Stimulated activated naive CD8-positive, alpha-beta T cell treated with anti-CD3 and anti-CD28 coated beads, Interleukin-15, amount 100 ng/mL, for 72 hours (primary cell): ENCODE measurements at places on chromosomes 13 and 19.

DNA sequence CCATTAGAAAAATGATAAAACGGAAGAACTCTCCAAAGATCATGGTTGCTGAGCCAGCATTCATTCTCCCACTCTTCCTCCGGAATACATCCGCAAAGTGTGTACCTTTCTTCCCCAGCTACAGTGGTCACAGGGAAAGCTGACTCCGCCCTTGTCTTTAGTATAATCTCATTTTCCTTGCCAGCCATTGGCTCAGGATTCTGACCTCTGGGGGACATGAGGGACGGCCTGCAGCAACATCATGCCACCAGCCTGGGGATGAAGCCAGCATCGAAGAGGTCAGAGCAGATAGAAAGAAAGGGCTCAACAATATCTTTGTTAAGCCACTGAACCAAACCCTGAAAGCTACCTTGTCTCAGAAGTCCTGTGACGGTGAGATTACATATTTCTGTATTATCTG is 46.3 kb upstream of the TPP2 start:
- no peak for DNase-seq

GRCh38 chr13:77176350-77176749 is 149.4 kb upstream of the FBXL3 start:
- no peak for DNase-seq

- no peak for DNase-seq
Observed at GRCh38 chr19:17023805-17024204, 2.8 kb downstream of the CPAMD8 start.

DNA sequence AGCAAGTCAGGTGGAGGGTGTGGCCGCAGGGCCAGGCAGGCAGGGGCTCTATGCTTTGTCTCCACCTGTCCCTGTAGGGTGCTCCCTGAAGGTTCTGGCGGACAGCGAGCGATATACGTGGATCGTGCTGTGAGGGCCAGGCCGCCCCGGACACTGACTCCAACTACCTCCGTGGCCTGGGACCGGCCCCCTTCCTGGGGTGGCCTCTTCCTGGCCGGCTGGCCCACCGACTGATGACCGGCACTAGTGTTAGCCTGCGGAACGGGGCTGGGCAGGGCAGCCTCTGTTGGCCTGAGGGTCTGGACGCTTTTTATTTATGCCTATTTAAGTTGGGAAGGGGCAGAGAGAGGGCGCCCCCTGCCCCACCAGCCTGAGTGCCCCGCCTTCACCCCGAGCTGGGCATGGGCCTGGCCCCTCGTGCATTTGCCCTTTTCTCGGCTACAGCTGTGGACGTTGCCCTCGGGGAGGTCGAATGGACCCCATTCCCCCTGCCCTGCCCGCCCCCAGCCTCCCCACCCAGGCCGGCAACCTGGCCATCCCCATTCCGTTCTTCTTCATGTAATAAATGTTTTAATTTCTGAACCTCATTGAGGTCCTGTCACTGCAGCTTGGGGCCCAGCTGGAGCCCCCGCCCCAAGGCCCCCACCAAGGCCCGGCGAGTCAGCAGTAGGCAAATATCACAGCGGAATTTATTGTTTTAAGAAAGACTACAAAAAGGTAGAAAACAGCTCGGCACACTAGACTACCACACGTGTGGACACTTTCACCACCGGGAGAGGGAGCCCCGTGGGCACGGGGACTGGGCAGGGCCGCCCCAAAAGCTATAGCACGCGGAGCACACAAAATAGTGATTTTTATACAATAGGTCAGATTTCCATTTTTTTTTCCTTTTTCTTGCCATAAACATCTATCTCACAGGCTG is 8.8 kb downstream of the DCAF15 start:
- DNase-seq, result no peak

- DNase-seq, result no peak
Observed at GRCh38 chr13:100537486-100537885, 51.1 kb downstream of the GGACT start.

DNA sequence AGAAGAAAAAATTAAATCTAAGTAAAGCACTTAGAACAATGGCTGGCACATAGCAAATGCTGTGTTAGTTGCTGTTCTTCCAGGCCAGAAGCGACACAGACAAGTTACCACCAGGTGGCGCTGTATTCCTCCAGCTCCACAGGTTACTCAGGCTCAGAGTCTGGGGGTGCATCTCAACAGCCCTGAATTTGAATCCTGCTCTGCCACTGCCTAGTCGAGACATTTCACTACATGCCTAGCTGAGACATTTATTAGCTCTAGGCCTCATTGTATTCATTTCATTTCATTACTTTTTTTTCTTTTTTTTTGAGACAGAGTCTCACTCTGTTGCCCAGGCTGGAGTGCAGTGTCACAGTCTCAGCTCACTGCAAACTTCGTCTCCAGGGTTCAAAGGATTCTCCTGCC is 16.4 kb upstream of the CYP2B6 start:
- DNase-seq, result peak; percentile 70

DNA sequence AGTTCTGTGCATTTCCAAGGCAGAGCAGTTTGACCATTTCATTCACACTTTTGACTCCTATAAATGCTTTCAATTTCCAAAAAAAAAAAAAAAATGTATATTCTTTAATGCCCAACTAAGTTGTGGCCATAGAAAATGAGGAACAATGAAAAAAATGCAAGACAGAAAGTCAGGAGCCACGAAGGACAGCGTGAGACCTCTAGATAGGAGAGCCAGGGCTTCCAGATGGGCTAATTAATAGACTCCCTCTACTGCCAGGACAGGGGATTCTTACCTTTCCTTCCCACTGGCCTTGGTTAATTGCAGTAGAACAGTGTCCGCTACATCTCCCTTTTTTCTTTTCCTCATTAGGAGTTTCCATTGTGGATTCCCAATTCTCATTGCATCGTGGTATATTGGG is 8.6 kb downstream of the FPR3 start:
- no peak for DNase-seq

GRCh38 chr19:40465025-40465556 is 454 bp downstream of the BLVRB start:
- no peak for DNase-seq

DNA sequence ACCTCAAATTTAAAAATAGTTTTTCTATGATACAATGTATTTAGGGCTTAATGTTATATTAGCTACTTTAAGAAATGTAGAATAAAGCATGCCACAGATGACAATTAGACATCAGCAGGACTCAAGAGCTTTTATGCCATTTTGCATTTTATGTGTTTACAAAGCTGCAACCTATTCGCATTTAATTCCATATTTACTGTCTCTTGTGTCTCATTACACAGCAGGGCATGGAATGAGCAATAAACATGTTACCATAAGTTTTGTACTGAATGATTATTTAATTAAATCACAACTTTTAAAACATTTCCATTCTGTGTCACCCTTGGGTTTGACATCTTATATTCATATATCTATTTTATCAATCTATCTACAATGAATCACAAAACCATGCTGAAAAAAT is 1756.9 kb downstream of the PCDH9 start:
- no peak for DNase-seq

DNA sequence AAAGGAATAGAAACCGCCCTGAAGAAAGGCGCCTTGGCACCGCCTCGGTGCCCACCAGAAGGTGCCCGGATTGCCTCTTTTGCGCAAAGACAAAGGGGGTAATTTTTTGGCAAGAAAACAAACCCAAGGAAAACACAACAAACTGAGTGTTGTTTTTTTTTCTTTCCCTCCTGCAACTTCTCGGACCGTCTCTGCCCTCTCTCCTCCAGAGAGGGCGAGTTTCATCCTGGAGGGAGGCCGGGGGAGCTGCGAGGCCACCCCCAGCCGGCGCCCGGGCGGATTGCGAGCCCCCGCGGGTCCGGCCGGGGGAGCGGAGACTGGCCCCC is 2.3 kb downstream of the ZNF536 start:
- DNase-seq, result no peak

GRCh38 chr19:57465680-57466381 is 8.9 kb upstream of the VN1R1 start:
- DNase-seq, result peak; percentile 39

GRCh38 chr13:30126903-30127428 is 180.4 kb downstream of the KATNAL1 start:
- DNase-seq, result no peak

- no peak for DNase-seq
Observed at GRCh38 chr19:29700498-29700897, 14.6 kb downstream of the C19orf12 start.

- no peak for DNase-seq
Observed at GRCh38 chr13:113969973-113970611, 3.8 kb downstream of the C13orf46 start.

DNA sequence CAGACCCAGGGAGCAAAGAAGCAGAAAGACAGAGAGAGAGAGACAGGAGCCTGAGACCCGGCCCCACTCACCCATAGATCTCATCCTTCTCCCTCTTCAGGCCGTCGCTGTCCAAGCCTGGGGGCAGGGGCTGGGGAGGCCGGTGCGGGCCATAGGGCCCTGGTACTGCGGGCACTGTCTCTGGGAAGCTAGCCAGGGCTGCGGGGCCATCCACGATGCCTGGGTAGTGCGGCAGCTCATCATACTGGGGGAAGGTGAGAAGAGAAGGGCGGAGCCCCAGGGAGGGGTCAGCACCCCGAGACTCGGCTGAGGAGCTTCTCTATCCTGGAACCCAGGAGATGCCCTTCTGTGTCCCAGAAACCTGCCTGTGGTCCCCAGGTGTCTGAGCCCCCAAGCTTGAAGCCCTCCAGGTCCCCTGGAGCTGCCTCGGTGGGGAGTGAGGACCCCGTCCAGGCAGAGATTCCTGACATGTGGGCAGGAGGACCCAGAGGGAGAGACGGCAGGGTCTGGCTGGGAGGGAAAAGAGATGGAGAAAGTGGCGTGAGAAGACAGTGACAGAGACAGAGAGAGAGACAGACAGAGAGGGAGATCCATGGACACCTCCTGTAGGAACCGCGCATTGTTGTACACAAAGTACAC is 2.1 kb downstream of the MEIS3 start:
- no peak for DNase-seq

GRCh38 chr19:1052349-1052975 is 12.6 kb downstream of the ABCA7 start:
- DNase-seq, result no peak

DNA sequence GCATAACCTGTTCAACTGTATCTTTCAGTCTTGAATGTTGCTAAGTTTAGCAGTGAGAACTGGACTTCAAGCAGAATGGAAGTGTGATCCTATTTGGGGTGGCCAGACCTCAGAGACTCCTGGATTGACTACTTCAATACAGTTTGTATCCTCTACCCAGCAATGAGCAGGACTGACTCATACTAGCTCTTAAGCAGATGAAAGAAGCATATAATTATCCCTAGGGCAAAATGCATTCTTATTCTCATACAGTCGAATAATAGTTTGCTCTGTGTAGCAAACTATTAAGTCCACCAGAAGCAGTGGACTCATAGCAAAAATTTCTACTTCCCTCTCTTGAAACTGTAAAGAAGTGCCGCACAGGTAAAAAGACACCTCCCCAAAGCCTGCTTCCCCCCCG is 46.4 kb upstream of the FAM216B start:
- no peak for DNase-seq

- no peak for DNase-seq
Observed at GRCh38 chr13:102277286-102277685, 124.6 kb downstream of the FGF14 start.

DNA sequence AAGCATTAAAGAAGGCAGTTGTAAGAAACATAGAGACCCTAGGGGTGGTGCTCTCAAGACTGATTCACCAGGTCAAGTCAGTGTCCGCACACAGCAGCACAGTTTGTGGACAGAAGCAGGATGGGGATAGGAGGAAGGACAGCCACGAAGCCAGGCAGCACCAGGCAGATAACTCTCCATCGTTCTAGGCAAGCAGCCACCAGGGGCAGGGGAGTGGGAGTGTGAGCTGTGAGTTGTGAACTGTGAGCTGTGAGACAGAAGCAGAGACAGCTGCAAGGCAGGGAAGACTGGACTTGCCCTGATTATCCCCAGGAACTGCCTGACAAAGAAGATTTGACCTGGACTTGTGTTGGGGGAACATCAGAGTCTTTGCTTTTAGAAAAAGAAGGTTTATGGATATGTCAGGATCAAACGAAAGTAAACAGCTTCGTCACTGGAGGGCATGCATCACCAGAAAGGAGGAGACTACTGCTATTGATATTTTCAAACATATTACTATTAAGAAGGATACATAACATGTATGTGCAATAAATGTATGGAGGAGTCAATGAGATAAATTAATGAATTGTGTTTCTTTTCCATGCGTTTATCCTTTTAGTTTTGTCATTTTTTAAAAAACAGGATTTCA is 286.1 kb downstream of the IRS2 start:
- no peak for DNase-seq

DNA sequence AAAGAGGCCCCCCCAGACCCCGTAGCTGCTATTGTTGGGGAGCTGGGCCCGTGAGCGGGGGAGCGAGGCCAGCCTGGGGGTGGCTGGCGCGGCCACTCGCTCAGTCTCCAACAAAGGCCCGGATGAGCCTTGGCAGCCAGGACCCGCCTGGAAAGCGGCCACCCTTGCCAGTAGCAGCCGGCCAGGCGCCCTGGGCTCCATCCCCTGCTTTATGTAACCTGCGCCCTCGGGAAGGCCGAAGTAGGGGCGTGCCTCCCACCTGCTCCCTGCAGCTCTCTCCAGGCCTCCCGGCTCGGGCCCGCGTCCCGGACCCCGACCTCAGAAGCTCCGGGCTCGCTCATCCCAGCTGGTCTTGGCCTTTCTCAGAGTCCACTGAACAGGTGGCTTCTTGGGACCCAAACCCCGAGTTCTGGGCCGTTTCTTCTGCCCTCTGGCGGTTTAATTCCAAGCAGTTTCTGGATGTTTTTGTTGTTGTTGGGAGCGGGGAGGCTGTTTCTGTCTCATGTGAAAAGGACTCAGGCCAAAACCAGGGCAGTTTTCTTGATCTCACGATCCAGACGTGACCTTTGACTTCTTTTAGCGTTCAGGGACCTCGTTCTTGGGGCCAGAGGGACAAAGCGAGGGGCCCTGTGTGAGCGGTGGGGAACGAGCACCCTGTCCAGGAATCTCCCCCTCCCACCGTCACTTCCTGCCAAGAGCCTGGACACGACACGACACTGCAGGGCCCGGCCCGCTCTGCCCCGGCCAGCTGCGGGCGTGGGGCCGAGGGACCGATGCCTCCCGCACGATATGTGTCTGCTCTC is 1.2 kb downstream of the CDC34 start:
- peak; percentile 52 for DNase-seq

DNA sequence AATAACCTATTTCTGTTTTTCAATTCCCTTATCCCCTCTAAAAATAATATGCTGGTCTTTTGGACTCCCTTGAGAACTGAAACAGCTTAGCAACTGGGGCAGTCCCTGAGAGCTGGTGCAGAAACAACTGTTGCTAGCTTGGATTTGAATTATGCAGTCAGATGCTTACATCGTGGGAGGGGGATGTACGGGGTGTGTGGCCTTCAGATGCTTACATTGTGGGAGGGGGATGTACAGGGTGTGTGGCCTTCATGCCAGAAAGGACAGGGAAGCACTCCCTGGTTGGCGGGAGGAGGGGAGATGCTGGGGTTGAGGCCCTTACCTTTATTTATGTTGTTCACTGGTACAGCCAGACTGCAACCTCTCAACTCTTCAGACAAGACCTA is 25.6 kb downstream of the LRCH1 start:
- DNase-seq, result peak; percentile 29

GRCh38 chr19:12975221-12975741 is 5.9 kb downstream of the DAND5 start:
- no peak for DNase-seq

- DNase-seq, result peak; percentile 28
Observed at GRCh38 chr13:75715601-75716523, 79.7 kb downstream of the LMO7 start.
